Right renal pelvis (tissue), 4 donors: ENCODE measurements at places on chromosomes 1 and 21. TPM values are rescaled to one million over a fixed set of nuclear protein-coding genes. Genes with fewer than 3 reads are reported as not detected.

The PLEKHA6 gene
- polyA plus RNA-seq = 46.3 TPM

The MASP2 gene
- polyA plus RNA-seq = 3.8 TPM

The LCE2A gene
- polyA plus RNA-seq = not detected

The LCE1F gene
- polyA plus RNA-seq = not detected

- DNase-seq = no peak
These were observed 106.7 kb downstream of the CAMTA1 start for GRCh38 chr1:6891781-6892579.

DNA sequence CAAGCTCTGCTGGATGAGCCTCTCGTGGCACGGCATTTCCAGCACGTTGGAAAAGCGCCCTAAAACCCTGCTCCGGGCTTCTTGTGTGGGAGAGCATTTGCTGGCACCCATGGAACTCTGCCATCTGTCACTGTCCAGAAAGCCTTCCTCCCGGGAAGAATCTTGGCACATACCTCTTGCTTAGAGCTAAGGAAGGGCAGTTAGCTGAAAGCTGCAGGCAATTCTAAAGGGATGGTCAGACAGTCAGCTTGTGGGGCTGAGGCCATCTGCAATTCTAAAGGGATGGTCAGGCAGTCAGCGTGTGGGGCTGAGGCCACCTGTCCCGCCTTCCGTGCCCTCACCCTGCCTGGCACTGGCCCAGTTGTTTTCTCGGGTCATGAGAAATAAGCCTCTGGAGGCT, 139.0 kb upstream of the TMEM51 start:
- no peak for DNase-seq

GRCh38 chr1:217525773-217526490, 105.0 kb downstream of the GPATCH2 start:
- DNase-seq = no peak

GRCh38 chr1:93275634-93276295, 69.9 kb upstream of the DR1 start:
- DNase-seq = no peak

- DNase-seq = no peak
These were observed 247.5 kb downstream of the USH2A start for GRCh38 chr1:216175714-216176113.

- no peak for DNase-seq
These were observed 11.8 kb downstream of the RTCA start for GRCh38 chr1:100277866-100278265.

DNA sequence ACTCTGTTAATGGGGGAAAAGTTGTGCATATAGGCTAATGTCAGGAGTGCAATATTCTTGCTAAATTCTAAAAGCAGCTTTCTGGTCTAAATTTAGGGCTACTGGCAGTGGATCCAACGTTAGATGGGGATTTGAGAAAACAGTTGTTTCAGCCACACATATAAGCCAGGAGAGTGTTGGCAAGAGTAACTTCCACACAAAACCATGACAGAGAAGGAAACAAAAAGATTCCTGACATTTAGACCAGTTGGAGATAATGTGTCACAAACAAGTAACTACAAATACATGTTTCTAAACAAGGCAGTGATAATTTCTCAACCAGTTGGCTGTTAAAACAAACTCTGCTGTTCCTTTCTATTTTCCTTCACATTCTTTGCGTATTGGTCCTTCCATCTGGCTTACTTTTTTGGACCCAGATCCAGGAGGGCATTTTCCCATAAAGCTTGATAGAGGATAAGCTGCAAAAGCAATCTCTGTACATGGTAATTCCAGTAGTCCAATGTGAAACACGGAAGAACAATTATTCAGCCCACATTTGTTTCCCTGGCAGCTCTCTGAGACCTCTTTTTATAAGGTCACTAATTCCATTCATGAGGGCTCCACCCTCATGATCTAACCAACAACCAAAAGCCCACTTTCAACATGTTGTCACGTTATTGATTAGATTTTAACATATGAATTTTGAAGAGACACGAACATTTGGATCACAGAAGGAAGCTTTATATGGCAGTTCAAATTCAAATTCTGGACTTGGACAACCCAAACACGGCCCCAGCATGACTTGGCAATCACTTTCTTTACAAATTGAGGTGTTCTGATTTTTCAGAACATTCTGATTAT, 1888.6 kb downstream of the MRPL39 start:
- DNase-seq = no peak

- DNase-seq = no peak
These were observed 4.8 kb upstream of the MYSM1 start for GRCh38 chr1:58704616-58705021.

GRCh38 chr1:107963008-107963407, 2.0 kb downstream of the VAV3 start:
- DNase-seq = no peak

DNA sequence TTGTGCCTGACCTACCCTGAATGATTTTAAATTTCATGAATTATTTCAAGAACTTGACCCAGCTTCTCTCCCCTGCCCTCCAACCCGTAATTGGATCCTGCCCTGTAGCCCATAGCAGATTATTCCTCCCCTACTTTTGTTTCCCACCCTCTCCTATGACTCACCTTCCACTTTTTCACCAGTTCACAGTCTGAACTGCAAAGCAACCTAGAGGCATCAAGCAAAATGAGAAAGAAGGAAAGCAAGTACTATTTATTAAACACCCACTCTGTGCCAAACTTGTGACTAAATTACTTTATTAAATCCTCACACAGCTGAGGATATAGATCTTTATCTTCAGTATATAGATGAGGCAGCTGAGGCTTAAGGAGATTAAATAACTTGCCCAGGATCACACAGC, 20.7 kb upstream of the IKBKE start:
- DNase-seq = no peak

- DNase-seq = no peak
These were observed 123.7 kb downstream of the TOMM20 start for GRCh38 chr1:235004840-235005391.

DNA sequence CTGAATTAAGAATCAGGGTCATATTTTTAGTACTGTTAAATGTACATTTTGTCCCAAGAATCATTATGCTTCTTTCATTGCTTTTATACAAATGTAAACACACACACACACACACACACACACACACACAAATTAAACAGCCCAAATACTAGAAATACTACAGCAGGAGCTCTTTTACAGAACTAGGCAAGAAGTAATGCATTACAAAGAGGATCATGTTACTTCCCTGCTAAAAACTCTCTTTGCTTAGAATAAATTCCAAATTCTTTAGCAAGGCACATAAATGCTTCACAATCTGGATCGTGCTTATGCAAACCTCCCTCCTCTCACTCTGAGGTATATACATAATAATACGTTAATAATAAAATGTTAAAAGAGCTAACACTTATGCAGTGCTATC, 720.4 kb upstream of the ADGRL4 start:
- DNase-seq = no peak

- DNase-seq = no peak
These were observed 1.3 kb downstream of the SLAMF1 start for GRCh38 chr1:160645386-160646130.

- no peak for DNase-seq
These were observed 12.4 kb downstream of the LAMC2 start for GRCh38 chr1:183198463-183198862.
